Suprapubic skin (tissue), 4 donors: ENCODE measurements at places on chromosomes 5 and 9. TPM values are rescaled to one million over a fixed set of nuclear protein-coding genes. Genes with fewer than 3 reads are reported as not detected.

DNA sequence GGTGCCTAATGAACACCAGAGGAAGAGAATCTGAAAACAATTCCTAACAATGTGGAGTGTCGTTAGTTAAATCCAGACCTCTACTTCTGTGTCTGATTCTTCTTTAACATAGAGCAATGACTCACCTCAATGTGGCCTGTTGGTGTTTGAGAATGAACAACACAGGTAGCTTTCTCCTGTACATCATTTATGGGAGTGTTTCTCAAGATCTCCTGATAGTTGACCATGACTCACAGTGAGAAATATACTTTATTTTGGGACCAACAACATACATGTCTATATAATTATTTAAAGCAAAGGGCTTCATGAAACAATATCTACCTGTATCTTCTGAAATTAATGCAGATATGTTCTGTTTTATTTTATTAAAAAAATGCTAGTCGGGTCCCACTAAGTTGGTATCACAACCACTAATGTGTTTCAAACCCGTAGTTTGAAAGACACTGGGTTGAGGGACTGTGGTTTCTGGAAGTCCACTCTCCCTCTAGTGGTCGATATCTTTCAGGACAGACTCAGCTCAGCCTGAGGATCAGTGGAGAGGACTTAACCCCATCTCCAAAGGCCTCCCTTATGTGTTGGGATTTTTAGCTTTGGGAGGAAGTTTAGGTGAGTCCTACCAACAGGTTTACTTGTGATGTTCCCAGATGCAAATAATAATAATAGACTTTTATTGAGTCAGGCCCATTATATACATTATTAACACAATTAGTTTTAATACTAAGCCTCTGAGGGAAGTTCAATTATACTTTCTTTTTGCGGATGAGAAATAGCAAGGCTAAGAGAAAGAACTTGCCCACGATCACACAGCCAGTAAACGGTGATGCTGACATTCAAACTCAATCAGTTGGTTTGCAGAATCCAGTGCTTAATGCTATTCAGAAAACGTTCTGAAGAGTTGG is 70.0 kb upstream of the KLF9 start:
- no peak for DNase-seq

DNA sequence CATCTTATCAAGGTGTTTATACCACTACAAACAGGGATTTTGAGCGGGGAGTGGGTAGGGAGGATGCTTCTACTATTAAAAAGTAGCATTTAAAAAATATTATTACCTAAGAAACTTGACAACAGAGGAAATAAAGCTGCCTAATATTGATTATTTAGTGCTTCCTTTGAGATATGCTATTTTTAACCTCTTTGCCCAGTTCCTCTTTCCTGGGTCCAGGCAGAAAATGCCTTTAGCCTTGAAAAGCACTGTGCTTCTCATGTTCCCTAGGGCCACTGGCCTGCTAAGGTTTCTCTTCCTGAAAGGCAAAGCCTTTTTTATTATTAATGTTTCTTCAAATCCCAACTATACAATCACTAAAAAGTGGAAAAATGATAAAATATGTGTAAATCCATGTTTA is 217.2 kb upstream of the HAPLN1 start:
- no peak for DNase-seq

Gene ZNF366
- 3.8 TPM for total RNA-seq

GRCh38 chr5:10301266-10301665 is 6.4 kb downstream of the CMBL start:
- no peak for DNase-seq

DNA sequence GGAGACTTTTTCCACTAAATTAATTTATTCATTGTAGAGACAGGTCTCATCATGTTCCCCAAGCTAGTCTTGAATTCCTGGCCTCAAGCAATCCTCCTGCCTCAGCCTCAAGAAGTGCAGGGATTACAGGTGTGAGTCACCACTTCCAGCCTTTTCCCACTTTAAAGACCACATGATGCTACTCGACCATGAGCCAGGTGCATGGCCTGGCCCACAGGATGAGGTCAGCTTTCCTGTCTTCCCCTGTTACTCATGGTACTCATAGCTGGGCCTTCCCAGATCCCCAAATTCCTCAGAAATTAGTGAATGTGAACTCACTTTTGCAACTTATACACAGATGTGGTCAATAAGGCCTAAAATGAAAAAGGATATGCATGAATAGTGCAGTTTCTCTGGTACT is 395.9 kb downstream of the SEMA5A start:
- DNase-seq: no peak

DNA sequence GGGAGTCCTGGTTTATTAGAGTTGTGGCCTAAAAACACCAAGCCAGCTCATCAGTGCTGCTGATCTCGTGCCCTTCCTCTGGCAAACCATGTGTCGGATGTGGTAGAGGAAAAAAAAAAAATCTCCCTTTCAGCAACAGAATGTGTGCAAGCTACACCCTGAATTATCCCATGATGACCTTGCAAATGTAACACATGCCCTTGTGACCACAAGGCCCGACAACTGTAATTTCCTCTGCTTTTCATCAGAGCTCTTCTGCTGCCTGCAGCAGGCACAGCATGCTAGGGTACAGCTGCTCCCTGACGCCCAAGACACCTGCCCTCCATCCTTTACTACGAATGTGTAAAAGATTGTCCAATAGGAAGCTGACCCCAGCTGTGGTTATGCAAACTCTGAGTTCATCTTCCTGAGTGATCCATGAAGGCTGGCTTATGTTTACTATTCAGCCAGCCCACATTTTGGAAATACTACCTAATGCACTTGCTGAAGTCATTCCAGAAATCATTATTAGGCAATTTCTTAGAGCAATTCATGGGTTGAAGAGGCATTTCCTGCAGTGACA is 14.6 kb upstream of the BNC2 start:
- DNase-seq: no peak

Gene WHRN
- 7.7 TPM for total RNA-seq

Gene PCDHGB2
- total RNA-seq: 2.9 TPM

Gene C7
- total RNA-seq: 13.0 TPM

Gene ORM2
- not detected for total RNA-seq

DNA sequence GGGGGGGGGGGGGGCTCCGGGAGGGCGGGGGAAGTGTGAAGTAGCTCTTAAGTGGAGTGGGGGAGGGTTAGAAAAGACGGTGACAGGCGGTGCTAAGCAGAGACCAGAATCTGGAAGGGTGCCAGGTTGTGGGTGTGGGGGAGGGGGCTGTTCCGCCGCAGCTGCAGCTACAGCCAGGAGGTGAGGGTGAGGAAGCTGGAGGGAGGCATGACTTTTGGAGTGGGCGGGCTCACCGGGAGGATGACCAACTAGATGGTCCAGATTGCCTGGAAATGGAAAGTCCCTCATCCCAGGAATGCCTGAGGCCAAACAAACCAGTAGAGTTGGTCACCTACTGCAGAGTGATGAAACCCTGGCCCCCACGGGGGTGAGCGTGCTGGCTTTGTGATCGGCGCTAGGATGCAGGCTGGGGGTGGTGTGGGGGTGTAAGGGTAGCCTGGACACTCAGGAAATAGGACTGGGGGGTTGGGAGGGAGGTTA is 158.1 kb upstream of the SHB start:
- no peak for DNase-seq

GRCh38 chr9:92429836-92430235 is 5.6 kb upstream of the OMD start:
- no peak for DNase-seq

- no peak for DNase-seq
Observed at GRCh38 chr9:127277099-127277498, 12.5 kb downstream of the GARNL3 start.

GRCh38 chr5:1540831-1541701 is 17.3 kb upstream of the LPCAT1 start:
- peak; percentile 57 for DNase-seq

Gene ZNF658
- total RNA-seq: 9.2 TPM

GRCh38 chr5:76870046-76870445 is 20.2 kb downstream of the S100Z start:
- no peak for DNase-seq

DNA sequence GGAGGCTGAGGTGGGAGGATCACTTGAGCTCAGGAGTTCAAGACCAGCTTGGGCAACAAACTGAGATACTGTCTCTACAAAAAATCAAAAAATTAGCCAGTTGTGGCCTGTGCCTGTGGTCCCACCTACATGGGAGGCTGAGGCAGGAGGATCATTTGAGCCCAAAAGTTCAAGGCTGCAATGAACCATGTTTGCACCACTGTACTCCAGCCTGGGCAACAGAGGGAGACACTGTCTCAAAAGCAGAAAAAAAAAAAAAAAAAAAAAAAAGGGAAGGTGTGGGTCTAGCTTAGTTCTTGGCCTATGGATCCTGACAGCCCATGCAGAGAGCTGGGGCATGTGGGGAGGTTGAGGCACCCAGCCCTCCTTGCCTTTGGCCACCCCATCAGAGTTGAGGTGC is 10.9 kb downstream of the PLPP7 start:
- no peak for DNase-seq

- DNase-seq: no peak
Observed at GRCh38 chr9:95004411-95005277, 278.1 kb downstream of the AOPEP start.

Gene PCDHGB6
- 7.7 TPM for total RNA-seq

Gene NIPAL4
- 111 TPM for total RNA-seq

Gene CTSV
- 79.9 TPM for total RNA-seq

- no peak for DNase-seq
Observed at GRCh38 chr9:88685966-88686365, 151.0 kb downstream of the NXNL2 start.

DNA sequence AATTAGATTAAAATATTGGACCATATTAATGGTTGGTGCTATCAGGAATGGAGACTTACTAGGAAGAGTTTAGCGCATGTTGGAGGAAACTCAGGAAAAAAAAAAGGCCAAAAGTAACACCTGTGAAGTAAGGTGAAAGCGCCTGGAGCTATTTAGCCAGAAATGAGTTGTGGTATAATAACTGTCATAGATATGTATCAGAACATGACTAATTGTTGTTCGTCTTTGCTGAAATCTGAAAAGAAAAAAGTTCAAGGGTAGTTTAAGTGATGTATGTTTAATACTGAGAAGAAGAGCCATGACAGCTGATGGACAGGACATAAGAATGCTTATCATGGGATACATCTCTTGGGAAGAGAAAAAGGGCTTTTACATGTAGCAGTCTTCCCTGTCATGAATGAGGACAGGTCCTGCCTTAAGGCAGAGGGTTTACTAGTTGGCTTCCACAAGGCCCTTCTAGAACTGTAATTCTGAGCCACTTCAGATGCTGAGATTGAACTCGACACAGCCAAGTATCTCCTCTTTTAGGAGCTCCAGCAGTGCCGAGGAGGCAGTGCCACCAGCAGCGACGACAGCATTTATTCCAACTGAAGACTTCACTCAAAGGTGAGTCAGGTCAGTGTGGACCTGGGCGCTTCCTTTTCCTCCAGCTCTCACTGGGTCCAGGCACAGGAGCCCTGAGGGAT is 940 bp upstream of the CAMK4 start:
- DNase-seq: no peak

DNA sequence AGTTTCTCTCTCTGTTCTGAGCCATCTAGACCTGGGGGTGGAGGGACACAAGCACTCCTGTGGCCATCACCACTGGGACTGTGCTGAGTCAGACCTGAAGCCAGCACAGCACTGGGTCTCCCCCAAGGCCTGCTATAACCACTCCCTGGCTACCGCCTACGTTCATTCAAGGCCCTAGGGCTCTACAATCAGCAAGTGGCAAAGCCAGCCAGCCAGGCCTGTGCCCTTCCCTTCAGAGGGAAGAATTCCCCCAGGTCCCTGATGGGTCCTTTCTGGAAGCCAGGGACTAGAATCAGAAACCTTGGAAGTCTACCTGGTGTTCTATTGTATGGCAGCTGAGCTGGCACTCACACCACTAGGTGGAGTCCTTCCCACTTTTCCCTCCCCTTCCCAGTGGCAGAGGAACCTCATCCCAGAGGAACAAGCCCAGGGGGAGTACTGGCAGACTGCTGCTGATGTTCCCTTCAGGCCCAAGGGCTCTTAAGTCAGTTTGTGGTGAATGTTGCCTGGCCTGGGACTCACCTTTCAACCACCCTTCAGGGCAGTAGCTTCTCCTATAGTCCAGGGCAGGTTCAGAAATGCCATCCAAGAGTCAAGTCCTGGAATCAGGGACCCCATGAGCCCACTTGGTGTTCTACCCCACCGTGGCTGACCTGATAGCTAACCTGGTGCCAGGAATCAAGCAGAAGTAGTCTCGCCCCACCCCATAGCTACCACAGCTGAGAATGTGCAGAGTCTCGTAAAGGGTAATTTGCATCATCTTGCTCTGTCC is 20.0 kb downstream of the JMY start:
- no peak for DNase-seq

- no peak for DNase-seq
Observed at GRCh38 chr5:102278231-102278630, 17.9 kb downstream of the SLCO4C1 start.
